Urinary bladder (tissue), 4 donors: ENCODE measurements at places on chromosomes 6 and 20. TPM values are rescaled to one million over a fixed set of nuclear protein-coding genes. Genes with fewer than 3 reads are reported as not detected.

Gene SRMS
- polyA plus RNA-seq = not detected

Gene RIPOR2
- 7.3 TPM for polyA plus RNA-seq

Gene ARFGEF3
- polyA plus RNA-seq = 1.3 TPM

Gene KIF25
- polyA plus RNA-seq = 0.53 TPM

Gene AGPAT4
- polyA plus RNA-seq = 4.5 TPM

Gene ARMH2
- polyA plus RNA-seq = not detected

Gene LTA
- polyA plus RNA-seq = 0.06 TPM

Gene OTOR
- not detected for polyA plus RNA-seq

Gene GSTA3
- not detected for polyA plus RNA-seq

Gene HTR1E
- not detected for polyA plus RNA-seq

GRCh38 chr20:1184638-1185315 is at the start of gene TMEM74B:
Gene TMEM74B, minus strand, starts transcription at chr20:1184981. Its CDS starts 1,180 bp downstream, at chr20:1183801.
- no peak for DNase-seq

- no peak for DNase-seq
Observed at GRCh38 chr6:144581812-144582537, 296.8 kb downstream of the UTRN start.

GRCh38 chr20:22371843-22372242 is 212.5 kb downstream of the FOXA2 start:
- no peak for DNase-seq

DNA sequence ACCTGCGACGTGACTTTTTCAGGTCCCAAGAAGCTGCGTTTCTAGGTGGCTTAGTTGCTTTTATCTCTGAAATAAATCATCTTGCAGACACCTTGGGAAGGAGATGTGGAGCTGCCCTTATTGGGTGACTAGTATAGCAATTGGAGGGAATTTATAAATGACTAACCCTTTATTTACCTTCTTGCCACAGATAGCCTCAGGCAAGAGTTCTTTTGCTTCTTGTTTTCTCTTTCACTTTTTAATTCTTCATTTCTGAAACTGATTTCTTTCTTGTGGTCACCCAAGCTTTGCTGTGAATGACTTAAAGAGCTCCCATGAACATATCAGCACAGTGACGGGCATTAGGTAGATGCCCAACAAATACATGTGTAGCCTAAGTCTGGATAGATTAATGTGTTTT is 3.0 kb downstream of the ADGRF4 start:
- no peak for DNase-seq

- no peak for DNase-seq
Observed at GRCh38 chr6:119122336-119122735, 43.9 kb upstream of the FAM184A start.

DNA sequence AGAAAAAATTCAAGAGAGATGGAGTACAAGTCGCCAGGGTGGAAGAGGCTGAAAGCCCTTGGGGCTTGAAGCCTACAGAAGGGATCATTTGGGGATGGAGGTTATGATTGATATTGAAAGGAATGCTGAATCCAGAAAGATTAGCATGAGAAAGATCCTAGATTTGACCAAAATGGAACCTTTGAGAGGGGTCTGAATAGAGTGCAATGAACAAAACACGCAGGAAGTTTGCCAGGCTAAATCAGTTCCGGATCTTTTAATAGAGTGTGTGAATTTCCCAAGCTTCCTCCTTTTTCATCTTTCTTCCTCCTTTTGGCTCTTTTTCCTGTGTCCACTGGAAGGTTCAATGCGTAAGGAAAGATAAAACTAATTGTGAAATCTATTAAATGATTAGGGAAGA is 15.3 kb downstream of the IPCEF1 start:
- no peak for DNase-seq

GRCh38 chr6:130961148-130961547 is 101.9 kb downstream of the EPB41L2 start:
- no peak for DNase-seq

DNA sequence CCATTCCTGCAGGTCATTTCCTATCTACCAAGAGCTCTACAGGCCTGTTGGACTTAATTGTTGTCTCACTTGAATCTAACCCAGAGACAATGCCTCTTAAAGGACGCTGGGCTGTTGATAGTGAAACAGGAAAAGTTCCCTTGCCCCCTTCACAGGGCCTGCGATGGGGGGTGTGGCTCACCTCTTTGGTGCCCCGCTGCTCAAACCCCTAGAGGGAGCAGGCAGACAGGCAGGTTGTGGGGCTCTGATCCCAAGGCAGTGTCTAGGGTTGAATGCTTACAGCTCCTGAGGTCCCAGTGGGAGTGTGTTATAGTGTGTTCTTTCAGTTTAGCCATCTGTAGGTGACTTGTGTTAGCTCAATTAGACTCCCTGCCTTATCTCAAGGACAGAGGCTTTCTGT is 68.0 kb downstream of the OTOR start:
- no peak for DNase-seq

DNA sequence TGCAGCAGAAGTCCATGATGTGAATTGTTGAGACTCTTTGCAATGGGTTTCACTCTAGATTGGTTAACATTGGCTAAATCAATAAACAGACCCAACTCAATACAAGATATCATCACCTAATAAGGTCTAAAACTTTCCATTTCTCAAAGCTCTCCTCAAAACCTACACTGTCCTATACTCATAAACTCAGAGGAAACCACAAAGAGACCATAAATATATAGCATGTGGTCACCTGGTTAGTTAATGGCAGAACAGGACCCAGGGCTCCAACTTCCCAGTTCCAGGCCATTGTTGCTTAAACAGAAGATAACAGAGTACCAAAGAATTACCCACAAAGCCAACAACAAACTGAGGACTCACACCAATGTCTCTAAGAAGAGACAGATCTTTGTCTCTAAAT is 12.0 kb downstream of the RTN4IP1 start:
- DNase-seq = no peak

DNA sequence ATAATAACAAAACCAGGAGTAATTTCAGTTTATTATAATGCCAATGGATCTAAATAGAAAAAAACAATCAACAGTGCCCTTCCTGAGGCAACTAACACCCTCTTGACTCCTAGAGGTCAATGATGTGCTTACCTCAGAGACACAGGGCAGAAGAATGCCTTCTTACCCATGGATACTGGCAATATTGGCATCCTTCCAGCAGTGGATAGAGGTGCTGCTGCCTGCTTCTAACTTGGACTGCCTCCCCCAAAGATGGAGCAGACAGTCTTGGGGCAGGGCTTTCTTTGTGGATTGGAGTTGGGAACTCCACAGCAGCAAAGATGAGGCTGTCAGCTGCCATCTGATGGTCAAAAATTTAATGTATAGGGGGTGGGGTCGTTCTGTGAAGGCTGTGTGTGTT is 78.7 kb downstream of the AK9 start:
- DNase-seq = no peak

- no peak for DNase-seq
Observed at GRCh38 chr6:79993012-79993910, 11.2 kb upstream of the TTK start.

DNA sequence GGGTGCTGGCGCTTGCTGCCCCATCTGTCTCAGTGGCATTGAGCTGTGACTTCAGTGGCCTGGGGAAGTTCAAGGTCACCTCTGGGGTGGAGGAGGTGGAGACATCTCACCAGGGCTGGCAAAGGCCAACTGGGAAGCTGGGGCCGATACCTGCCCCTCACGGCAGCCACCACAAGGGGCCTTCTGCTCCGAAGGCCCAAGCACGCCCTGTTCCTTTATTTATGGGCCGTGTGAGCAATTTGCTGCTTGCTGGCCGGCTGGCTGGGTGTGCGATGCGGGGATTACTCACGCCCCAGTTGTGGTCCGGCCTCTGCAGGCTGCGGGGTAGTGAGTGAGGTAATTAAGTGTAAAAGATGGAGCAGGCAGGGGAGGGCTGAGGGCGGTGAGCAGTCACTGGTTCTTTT is 13.2 kb upstream of the SCRT2 start:
- DNase-seq = no peak

DNA sequence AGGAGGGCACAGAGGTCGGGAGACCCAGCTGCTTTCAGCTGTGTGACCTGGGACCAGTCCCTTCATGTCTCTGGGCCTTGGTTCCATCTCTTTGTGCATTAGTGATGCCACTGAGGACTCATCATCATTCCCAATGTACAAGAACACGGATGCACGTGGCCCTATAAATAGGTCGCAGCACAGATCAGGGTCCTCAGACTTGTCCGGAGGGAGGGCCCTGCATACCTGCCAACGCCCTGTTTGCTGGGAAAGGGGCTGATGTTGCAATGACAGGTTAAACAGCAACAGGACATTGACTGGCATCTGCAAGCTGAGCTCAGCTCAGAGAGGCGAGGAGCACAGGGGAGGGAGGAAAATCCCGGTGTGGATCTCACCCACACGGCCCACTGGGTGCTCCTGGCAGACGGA is 21.8 kb downstream of the TGM2 start:
- no peak for DNase-seq

DNA sequence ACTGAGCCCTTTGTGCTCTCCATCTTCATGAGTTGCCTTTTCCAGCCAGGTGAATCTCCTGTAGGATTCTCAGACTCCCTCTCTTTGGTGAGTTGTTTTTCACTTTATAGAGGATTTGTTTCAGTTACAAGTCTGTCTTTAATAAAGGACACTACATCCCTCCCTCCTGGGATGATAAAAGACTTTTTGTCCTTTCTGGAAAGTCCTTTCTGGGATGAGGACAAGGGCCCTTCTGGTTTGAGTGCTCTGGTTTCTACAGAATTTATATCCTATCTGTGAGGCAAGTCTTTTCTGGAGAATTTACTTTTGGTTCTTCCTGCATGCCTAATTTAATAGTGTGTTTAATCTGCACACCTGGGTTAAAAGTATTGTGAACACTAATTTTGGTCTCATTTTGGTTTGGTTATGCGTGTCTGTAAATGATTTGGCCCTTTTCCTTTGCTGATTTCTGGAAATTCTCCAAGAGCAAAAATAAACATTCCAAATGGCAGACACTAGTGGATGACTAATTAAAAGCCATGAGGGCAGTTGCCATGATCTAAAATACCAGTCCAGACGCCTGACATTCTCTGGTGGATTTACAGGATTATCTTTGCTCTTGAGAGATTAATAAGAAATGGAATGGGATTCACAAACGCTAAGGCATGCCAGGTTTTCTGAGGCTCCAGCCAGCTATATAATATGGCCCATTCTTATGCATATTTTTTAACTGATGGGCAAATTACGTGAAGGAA is 44.8 kb downstream of the TCP11 start:
- no peak for DNase-seq

DNA sequence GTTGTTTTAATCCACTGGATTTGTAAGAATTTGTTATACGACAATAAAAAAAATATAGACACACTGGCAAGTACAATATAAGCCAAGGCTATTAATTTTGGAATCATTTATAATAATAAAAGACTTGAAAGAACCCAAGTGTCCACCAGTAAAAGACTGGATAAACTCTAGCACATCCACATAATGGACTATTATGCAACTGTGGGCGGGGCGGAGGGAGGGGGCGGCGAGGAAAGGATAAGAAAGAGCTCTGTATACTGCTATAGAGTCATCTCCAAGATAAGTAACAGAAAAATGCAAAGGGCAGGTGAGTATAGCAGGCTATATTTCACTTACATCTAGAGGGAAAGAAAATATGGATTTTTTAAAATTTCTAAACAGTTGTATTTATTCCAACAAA is 123.3 kb downstream of the TBC1D32 start:
- no peak for DNase-seq

- no peak for DNase-seq
Observed at GRCh38 chr6:41446907-41447545, 99.2 kb upstream of the FOXP4 start.

DNA sequence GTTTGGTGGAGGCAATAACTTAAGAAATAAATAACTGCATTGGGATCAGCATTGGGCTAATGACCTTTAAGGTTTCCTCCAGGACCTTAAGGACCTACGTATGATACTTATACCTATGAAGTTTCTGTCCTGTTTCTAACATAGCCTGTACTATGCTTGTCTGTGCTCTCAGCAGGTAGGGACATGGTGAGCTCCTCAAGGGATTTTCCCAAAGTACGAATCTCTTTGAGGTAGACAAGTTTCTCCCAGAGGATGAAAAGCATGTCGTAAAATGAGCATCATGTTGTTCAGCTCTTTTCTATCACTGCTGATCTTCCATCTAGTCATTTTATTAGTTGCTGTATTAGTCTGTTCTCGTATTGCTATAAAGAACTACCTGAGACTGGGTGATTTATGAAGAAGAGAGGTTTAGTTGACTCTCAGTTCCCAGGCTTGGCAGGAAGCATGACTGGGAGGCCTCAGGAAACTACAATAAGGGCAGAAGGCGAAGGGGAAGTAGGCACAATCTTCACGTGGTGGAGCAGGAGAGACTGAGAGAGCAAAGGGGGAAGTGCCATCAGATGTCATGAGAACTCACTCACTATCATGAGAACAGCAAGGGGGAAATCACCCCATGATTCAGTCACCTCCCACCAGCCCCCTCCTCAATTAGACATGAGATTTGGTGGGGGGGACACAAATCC is 77.8 kb upstream of the TGM3 start:
- DNase-seq = no peak

DNA sequence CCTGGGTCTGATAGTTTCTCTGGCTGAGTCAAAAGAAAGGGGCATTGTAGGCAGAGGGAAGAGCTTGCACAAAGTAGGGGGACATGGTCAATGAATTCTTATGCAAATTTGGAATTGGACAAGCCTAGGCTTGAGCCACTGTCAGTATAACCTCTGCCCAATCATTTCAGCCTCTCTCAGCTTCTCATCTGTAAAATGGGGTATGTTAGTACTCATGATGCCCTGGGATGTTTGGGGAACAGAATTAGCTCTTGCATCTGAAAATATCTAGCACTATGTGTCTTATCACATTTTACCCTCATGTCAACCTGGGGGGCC is 148.6 kb downstream of the DHX35 start:
- DNase-seq = no peak

GRCh38 chr6:43240950-43241349 is 2.3 kb upstream of the TTBK1 start:
- no peak for DNase-seq

- DNase-seq = no peak
Observed at GRCh38 chr20:35838205-35838604, 66.4 kb downstream of the PHF20 start.

DNA sequence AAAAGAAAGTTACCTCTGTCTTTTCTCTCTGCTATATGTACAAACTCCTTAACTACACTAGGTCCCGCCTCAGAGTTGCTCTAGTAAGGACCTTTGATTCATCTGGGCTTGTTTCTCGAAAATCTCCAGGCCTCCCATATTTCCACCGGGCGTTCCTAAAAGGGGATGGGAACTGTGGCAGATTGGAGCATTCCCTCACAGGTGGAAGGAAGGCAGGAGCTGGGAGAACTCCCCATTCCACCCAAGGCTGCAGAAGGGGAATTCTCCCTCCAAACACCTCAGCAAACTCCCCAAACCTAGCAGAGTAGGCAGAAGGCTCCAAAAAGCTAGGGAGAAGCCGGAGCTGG is 1.6 kb upstream of the TFAP2A start:
- no peak for DNase-seq

DNA sequence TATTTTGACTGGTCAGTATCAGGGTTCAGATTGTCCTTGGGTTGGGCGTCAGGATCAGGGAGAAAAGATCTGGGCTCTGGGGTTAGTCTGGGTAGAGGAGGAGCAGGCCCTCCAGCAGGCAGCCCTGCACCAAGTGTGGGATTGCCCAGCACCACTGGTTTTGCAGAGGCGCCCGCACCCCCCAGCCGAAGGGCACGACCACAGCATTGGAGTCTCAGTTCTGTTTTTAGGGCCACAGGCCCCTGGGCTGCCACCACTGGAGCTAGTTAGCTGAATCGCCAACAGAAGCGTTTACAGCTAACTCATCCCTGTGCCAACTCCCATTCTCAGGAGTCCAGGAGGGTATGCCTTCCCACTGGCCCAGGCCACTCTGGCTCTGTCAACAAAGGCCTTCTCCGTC is 84.2 kb downstream of the TCP11 start:
- DNase-seq = no peak
